ENCODE measurements at places on chromosomes 11 and 22. TPM values are rescaled to one million over a fixed set of nuclear protein-coding genes. Genes with fewer than 3 reads are reported as not detected.

DNA sequence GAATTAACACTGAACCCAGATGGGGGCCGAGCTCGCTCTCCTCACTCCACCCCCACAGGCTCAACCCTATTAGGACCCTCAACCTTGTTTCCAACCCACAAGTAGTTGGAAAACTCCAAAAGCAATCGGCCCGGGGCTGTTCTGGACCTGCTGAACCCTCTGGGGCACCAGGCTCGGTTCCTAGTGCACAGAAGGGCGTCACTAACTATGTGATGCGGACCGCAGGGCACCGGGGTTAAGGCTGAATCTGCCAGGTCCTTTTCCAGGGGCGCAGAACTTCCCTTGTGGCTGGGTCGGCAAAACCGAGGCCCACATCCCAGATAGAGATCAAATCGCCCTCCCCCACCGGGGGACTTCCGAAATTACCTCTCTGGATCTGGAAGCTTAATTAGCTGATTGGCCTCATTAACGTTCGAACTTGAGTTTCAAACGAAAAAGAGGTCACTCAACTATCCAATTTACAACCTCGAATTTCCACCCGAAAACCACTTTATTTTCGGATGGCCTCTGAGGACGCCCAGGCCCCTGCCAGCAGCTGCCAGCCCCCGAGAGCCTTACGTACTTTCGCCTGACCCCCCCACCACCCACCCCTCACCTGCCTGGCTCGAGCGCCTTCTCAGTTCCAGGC is 1.7 kb downstream of the SHANK2 start:
- DNase-seq, result no peak

KMT2A gene
- 41.5 TPM for polyA plus RNA-seq

OMP gene
- 0.17 TPM for polyA plus RNA-seq

DNA sequence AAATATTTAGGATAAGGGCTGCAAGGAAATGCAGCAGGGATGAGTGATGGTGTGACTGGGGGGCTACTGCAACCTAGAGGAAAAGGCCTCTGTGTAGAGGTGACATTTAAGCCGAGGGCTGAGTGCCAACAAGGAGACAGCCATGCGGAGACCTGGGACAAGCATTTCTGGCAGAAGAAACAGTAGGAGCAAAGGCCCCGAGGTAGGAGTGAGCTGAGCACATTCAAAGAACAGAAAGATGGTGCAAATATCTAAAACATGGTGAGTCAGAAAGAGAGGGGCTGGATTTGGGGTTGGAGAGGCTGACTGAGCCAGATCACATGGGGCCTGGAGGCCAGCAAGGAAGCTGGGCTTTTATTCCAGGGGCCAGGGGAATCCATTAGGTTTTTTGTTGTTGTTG is 55.1 kb upstream of the INCENP start:
- DNase-seq, result no peak

GRCh38 chr22:44567846-44568493 is 69.9 kb upstream of the RTL6 start:
- no peak for DNase-seq

DNA sequence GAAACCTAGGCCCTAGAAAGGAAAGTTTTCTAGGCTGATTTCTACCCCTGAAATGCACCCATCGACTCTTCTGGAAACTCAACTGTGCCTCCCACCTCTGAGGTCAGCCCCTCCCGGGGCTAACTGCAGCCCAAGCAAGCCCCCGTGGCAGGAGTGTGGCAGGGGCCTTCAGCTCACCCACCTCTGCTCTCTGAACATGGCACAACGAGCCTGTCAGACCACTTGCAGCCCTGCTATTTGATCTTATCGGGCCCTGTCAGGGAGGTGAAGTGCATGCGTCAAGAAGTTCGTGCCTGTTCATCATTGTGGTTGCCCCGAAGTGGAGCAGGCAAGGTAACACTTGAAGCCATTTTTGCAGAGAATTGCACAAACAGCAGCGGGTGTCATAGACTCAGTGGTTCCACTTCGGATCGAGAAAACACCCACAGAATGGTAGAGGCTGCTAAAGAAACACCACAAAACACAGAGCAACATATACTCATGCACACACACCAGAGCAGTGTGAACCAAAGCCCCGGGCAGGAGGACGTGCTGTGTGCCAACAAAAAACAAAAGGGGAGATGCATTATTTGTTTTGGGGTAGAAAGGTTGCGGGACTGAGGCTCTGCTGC is 262.7 kb downstream of the ETS1 start:
- DNase-seq, result no peak

DNA sequence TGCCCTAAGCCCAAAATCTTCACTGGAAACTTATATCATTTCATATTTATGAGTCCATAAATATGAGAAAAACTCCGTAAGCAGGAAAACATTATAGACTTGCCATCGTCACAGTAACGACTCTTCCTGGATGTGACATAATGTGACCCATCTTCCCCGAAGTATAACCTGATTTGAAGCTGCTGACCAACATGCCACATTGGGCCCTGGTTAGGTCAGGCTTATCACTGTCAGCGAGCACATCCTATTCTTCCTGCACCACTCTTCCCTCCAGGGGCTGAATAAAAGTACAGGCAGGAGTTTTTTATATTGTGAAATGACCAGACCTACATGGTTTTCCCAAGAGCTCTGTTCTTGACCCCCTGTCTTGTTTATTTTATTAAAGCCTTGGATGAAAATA is 12.1 kb upstream of the BLID start:
- DNase-seq, result no peak

DNA sequence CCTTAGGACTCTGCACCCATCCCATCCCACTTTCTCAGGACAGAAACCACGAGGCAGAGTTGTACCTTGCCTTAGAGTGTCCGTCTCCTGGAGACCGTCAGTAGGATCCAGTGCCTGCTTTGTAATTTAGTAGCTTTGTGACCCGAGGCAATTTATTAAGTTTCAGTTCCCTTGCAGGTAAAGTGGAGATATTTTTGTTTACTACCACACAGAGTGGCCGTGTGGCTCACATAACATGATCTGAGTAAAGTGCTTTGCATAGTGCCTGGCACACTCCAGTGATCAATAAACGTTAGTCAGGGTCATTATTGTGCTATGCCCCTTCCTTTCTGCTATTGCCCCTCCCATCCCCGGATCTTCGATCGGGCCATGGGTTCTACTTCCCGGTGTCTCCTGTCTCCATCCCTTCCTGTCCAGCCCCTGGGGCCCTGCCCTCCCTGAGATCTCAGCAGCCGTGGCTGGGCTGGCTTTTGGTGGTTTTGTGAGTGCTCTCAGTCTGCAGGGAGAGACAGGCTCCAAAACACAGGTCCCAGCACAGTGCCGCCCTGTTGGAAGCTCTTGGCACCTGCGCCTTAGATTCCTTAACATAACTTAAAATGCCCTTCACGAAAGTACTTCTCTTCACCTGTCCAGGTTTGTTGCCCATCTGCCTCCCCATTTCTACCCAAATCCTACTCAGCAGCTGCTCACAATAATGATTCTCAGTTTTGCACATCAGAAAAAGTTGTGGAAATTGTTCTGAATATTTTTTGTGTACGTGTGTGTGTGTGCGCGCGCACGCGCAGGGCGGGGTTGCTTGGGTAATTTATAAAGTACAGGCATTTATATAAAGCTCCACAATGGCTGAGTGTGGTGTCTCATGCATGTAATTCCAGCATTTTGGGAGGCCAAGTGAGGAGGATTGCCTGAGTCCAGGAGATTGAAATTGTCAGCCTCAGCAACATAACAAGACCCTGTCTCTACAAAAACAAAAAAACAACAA is 753.7 kb downstream of the NTM start:
- no peak for DNase-seq

GPHA2 gene
- polyA plus RNA-seq, result 2.0 TPM

OR8A1 gene
- polyA plus RNA-seq, result 0.04 TPM

- DNase-seq, result no peak
Measured at GRCh38 chr11:105915021-105915420, 107.0 kb downstream of the MSANTD4 start.

GRCh38 chr22:46028106-46028991 is 51.4 kb upstream of the WNT7B start:
- no peak for DNase-seq

KCNA4 gene
- polyA plus RNA-seq, result 0.12 TPM

ADORA2A gene
- 8.8 TPM for polyA plus RNA-seq

GRCh38 chr11:41970681-41971080 is 511.2 kb upstream of the LRRC4C start:
- no peak for DNase-seq

DNA sequence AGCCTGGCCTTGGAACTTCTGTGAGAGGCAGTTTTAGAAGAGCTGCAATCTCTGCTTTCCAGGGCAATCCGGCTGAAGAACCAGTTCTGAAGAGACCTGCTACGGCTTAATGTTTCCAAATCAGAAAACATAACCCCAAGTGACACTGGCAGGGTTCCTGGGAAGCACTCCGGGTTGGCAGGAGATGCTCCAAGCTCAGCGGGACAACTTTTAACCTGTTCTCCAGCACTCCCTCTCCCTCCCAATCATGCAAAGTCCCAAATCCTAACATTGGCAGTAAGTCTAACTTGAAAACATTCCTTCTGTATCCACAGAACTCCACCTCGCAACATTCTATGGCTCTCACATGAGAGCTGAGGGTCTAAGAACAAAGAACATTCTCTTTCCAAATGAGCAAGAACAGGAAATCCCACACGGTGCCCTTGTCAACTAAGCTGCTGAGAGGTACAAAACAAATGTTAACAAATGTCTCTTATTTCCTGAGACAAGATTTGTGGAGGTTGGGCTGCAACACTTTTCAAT is 48.5 kb upstream of the MN1 start:
- DNase-seq, result no peak
